Hematopoietic multipotent progenitor cell treated with erythropoietin and hydrocortisone succinate and interleukin-3 and kit ligand, for 4 days (in vitro differentiated cells): ENCODE measurements at places on chromosomes 16 and 17.

DNA sequence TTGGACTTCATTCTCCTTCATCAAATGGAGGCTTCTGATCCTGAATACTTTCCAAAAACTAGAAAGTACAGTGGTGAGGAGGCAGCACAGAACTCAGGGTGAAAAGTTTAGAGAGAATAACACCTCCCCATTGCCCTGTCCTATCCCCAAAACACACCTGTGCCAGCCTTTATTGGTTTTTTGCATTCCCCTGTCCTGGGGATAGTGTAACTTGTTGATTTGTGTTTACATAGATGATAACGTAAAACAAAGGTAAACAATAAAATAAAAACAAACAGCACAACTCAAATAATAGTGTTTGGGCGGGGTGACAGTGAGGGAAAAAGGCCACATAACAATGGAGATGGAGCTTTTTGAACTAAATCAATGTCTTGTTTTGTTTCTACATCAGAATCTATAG lies 1917.7 kb downstream of the TP53TG3F start:
- DNase-seq, result no peak

- no peak for DNase-seq
Measured at GRCh38 chr17:69637446-69638156, 223.1 kb downstream of the MAP2K6 start.

- DNase-seq, result peak; percentile 70
Measured at GRCh38 chr17:15436473-15437302, 30.7 kb downstream of the CDRT4 start.

DNA sequence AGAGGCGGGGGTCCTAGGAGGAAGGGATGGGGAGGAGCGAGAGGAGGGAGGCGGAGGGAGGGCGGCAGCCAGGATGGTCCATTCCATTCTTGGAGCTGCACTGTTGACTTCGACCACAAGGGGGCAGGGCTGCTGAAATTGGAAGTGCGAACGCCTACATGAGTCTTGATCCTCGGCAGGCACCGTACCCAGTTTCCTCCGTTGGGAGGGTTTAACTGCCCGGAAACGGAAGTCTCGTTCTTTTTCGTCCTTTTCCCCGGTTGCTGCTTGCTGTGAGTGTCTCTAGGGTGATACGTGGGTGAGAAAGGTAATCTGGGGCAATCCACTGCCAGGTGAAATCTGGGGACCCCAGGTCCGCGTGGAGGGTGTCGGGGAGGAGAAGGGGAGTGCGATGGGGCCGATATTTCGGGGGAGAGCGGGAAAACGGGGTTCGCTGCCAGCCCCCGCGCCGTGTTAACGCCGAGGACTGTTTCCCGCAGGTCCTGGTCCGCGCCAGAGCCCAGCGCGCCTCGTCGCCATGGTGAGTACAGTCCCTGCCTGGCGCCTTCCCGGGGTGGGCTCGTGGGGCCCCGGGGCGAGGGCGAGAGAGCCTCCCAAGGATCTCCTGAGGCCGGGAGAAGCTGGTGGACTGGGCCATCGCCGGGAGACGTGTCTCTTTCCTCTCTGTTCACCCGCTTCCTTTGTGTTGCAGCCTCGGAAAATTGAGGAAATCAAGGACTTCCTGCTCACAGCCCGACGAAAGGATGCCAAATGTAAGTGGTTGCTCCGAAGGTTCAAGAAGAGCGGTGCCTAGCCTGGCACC lies at the start of gene RPL38:
Gene RPL38, plus strand, starts transcription at position 240 of the 802 bp plus-strand sequence. Its CDS starts 278 bp downstream, at position 518.
- peak; percentile 99 for DNase-seq

DNA sequence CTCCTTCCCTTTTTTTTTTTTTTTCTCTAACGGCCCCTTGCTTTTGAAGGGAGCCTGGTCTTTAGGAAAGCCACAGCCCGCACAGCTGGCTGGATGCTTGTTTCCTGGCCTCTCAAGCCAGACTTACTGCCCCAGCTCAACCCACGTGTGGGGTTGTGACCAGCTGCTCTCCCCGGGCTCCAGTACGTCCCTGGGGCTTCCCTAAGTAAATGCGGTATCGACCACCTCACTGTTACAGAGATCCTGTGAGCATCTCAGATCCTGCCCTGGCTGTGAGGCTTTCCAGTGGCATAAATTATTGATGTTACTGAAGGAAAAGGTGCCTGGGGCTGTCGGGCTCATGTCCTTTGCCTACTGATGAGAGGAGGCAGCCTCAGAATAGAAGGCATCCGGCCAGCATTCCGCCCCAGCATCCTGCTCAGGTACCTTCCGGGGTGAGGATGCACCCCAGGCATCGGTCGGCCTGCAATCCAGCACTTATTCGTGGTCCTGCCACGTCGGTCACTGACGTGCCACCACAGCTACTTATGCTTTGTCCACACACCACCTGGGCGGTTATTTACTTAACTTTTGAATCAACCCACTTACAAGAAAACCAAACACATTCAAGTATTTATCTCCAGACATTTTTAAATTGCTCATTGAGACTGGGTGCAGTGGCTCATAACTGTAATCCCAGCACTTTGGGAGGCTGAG lies 9.6 kb downstream of the GPRC5B start:
- DNase-seq, result no peak

GRCh38 chr16:29972500-29972899 lies 1.2 kb upstream of the TAOK2 start:
- DNase-seq, result no peak

- no peak for DNase-seq
Measured at GRCh38 chr16:89619840-89620239, 6.4 kb downstream of the DPEP1 start.

DNA sequence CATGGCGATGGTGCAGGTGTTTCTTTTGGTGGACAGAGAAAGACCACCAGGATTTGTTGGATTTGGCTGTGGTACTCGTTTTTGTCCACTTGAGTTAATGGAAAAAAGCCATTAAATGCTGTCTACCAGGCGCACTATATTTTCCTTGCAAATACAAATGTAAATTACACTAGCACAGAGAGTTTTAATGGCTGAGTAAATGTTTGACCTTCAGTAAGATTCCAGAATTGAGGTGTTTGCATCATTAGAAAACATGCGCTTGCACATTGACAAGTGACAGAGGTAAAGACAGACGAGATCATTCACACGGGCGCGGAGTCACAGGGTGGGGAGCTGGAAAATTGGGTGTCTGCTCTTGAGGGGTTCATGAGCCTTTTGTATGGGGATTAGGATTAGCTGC lies 53.5 kb upstream of the AKTIP start:
- DNase-seq, result no peak

DNA sequence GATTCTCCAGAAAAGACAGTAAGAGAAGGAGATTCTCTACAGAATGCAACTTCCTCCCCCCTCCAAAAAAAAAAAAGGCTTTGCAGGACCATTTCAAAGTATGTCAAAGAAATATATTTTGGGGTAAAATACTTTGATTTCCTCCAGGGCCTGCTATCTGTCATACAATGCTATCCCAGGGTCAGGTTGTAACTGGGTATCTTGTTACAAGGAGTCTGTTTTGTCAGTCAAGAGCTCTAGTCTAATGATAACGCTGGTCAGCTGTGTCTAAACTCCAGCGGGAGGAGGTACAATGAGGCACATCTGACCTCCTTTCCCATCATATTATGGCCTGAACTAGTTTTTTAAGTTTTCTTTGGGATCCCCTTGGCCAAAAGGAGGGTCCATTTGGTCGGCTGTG lies 408.4 kb upstream of the CDH5 start:
- no peak for DNase-seq

DNA sequence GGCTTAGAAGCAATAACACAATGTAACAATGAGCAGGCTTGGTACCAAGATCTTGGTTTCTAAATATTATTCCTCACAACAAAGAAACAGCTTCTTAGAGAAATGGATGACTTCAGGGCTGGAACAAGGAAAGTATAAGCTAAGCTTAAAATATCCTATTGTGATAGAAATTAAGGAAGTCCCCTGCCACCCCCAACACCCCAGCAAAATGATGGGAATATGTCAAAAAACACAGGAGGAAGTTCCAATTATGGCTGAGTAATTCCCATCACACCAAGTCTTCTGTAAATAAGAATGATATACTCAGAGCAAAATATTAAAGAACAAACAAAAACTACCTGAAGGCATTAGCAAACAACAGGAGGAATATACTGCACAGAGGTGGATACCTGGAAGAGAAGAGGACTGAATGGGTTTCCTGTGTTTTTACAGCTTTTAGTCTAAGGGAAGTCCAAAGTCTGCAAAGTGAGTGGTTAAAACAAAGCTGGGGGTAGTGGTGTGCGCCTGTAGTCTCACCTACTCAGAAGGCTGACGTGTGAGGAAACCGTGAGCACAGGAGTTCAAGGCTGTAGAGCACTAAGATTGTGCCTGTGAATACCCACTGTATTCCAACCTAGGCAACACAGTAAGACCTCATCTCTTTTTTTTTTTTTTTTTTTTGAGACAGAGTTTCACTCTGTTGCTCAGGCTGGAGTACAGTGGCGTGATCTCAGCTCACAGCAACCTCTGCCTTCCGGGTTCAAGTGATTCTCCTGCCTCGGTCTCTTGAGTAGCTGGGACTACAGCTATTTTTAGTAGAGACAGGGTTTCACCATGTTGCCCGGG lies 17.1 kb upstream of the ATP6V0A1 start:
- DNase-seq, result no peak
